Stomach (tissue), 19 donors: ENCODE measurements at places on chromosomes 1 and 21. TPM values are rescaled to one million over a fixed set of nuclear protein-coding genes. Genes with fewer than 3 reads are reported as not detected.

The C1orf116 gene
- total RNA-seq, result 32.1 TPM

The OR6K3 gene
- not detected for total RNA-seq

DNA sequence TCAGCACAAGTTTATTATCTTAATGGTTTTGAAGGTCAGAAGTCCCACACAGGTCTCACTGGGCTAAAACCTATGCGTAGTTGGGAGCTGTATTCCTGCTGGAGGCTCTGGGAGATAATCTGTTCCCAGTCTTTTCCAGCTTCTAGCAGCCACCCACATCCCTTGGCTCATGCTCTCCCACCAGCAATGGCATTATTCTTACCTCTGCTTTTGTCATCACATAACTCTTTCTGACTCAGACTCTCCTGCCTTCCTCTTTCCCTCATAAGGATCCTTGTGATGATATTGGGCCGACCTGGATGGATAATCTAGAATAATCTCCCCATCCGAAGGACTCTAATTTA, 122.2 kb upstream of the PRDX6 start:
- H3K36me3 ChIP-seq, result no peaks in the 10 kb centered on the region
- DNase-seq, result no peak
- no peak overlapping the region for H3K27ac ChIP-seq
- no peaks in the 10 kb centered on the region for H3K27me3 ChIP-seq
- no peak overlapping the region for H3K4me3 ChIP-seq

GRCh38 chr1:235925016-235925415, 58.3 kb upstream of the LYST start:
- no peaks in the 10 kb centered on the region for H3K36me3 ChIP-seq
- H3K4me1 ChIP-seq, result peaks cover 33% of the 10 kb centered on the region
- DNase-seq, result no peak
- no peak overlapping the region for H3K27ac ChIP-seq
- H3K27me3 ChIP-seq, result no peaks in the 10 kb centered on the region
- no peak overlapping the region for H3K4me3 ChIP-seq

DNA sequence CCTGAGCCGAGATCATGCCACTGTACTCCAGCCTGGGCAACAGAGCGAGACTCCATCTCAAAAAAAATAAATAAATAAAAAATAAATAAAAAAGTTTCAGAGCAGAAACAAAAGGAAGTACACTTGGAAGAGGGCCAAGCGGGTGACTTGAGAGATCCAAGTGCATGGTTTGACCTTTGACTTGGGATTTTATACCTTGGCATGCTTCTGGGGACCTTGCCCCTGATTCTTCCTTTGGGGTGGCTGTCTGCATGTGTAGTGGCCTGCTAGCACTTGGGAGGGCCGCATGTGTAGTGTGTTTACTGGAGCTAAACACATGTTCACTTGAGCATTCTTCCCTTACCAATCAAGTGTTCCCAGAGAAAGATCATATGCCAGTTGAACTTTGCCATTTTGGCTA, 114.0 kb downstream of the DTL start:
- H3K36me3 ChIP-seq, result no peaks in the 10 kb centered on the region
- peaks cover 4% of the 10 kb centered on the region for H3K4me1 ChIP-seq
- H3K27me3 ChIP-seq, result no peaks in the 10 kb centered on the region
- H3K4me3 ChIP-seq, result no peak overlapping the region
- no peak for DNase-seq

DNA sequence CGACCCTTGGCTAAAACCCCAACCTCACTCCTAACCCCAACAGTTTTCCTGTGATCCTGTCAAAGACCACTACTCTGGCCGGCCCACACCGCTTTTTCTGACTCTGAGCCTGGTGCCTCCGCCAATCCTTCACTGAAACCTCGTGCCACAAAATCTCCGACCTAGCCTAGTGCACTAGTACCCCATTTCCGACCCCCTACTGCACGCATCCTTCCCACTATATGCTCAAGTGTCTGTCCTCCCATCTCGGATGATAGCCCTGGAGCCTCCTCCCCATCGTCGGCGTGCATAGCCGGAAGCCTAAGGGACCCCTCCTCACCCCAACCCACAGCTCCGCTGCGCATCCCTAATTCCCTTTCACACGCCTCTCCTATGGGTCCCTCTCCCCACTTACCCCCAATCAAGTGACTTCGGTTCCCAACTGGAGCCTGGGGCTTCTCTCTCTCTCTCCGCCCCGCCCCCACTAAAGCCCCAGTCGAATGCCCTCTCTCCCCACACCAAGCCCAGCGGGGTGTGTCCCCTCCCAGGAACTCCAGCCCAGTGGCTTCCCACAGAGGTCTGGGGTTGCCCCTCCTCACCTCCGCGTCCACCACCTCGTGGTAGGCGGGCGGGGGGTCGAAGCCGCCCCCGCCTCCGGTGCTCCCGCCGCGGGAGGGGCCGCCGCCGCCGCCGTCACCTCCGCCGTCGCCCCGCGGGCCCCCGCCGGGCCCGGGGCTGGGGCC, 791 bp downstream of the USP24 start:
- H3K27me3 ChIP-seq, result no peaks in the 10 kb centered on the region
- no peaks in the 10 kb centered on the region for H3K36me3 ChIP-seq
- DNase-seq, result peak; percentile 39
- H3K4me3 ChIP-seq, result peak overlapping the region; percentile 85
- H3K4me1 ChIP-seq, result peaks cover 74% of the 10 kb centered on the region

DNA sequence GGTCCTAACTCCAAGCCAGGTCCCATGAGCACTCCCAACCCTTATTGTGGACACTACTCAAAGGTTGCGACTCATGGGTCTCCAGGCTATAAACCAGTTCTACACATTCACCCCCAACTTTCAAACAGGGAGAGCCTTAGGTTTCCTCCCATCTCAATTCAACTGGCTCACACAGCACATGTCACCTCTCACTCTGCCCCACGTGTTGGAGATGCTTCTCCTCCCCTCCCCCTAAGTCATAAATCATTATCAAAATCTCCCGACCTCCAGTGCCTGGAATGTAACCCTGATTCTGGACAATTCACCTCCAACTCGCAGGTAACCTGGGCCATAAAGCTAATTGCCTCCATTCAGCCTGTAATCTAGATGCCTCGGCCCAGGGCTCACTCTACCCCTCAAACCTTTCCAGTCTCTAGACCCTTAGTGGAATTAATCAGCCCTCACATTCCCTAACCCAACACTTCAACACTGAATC, 595 bp downstream of the AK2 start:
- H3K4me3 ChIP-seq, result peak overlapping the region; percentile 91
- H3K27ac ChIP-seq, result peak overlapping the region; percentile 91
- no peaks in the 10 kb centered on the region for H3K27me3 ChIP-seq
- peaks cover 55% of the 10 kb centered on the region for H3K4me1 ChIP-seq
- no peak for DNase-seq
- H3K36me3 ChIP-seq, result no peaks in the 10 kb centered on the region

- H3K27ac ChIP-seq, result no peak overlapping the region
- H3K4me3 ChIP-seq, result no peak overlapping the region
- H3K27me3 ChIP-seq, result no peaks in the 10 kb centered on the region
- H3K4me1 ChIP-seq, result no peaks in the 10 kb centered on the region
- H3K36me3 ChIP-seq, result no peaks in the 10 kb centered on the region
Measured at GRCh38 chr1:81312272-81312754, 488.4 kb upstream of the ADGRL2 start.
